Germinal center (tissue), 1 donor: ENCODE measurements at places on chromosomes 6 and 20.

DNA sequence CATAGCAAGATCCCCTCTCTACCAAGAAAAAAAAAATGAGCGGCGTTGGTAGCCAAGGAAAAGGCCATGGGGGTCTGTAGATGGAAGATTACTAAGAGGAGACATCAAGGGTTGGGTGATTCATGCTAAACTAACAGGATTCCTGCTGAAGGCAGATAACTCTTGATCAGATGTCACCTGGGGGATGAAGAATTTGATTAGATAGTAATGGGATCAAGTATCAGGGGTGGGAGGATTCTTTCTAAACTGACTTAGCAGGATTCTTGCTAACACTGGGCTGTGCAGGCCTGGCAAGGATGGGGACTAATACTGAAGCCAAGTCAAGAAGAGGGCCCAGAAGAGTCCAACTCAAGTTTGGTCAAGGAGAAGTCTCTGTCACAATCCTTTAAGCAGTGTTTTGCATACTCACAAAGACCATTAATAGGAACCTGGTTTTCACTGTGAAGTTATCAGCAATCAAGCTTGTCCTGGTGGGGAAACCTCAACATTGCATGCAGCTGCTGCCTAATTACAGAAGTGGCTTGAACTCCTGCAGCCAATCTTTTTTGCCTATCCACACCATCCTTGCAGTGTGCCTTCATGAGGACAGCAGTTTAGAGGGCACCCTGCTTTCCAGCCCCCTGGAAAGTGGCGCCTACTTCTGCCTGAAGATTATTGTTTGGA is 61.3 kb downstream of the ANKRD6 start:
- DNase-seq: peak; percentile 32

GRCh38 chr6:167230288-167230687 is 60.8 kb upstream of the UNC93A start:
- no peak for DNase-seq

DNA sequence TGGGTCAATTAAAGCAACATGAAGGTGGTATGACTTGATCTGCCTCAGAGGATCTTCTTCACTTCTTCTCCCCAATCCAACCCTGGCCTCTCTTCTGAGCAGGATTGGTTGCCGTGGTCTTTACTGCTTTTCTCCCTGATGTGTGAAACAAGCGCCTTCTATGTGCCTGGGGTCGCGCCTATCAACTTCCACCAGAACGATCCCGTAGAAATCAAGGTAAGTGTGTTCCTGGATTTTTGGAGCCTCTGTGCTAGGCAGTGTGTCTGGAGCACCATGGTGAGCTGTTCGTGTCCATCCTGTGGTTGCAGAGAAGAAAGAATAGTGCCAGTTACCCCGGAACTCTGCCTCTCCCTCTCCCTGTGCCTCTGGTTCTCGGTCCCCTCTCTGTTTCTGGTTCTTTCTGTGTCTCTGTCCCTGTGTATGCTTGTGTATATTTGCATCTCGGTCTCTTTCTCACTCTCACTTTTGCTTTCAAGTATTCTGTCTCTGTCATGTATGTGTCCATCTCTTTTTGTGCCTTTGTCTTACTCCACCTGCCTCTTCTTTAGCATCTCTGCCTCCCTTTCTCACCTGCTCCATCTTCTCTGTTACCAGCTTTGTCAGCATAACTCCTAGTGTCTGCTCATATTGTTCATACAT is 23.5 kb downstream of the TM9SF4 start:
- DNase-seq: no peak

GRCh38 chr20:37584238-37584807 is 56.6 kb upstream of the BLCAP start:
- DNase-seq: no peak

DNA sequence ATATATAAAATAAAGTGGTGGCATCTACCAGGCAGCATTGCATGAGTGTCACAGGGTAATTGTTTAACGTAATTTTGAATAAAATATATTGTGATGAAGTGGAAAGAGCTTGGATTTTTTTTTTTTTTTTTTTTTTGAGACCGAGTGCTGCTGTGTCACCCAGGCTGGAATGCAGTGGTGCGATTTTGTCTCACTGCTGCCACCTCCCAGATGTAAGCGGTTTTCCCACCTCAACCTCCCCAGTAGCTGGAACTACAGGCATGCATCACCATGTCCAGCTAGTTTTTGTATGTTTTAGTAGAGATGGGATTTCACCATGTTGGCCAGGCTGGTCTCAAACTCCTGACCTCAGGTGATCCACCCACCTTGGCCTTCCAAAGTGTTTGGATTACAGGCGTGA is 81.1 kb upstream of the SMIM8 start:
- no peak for DNase-seq

DNA sequence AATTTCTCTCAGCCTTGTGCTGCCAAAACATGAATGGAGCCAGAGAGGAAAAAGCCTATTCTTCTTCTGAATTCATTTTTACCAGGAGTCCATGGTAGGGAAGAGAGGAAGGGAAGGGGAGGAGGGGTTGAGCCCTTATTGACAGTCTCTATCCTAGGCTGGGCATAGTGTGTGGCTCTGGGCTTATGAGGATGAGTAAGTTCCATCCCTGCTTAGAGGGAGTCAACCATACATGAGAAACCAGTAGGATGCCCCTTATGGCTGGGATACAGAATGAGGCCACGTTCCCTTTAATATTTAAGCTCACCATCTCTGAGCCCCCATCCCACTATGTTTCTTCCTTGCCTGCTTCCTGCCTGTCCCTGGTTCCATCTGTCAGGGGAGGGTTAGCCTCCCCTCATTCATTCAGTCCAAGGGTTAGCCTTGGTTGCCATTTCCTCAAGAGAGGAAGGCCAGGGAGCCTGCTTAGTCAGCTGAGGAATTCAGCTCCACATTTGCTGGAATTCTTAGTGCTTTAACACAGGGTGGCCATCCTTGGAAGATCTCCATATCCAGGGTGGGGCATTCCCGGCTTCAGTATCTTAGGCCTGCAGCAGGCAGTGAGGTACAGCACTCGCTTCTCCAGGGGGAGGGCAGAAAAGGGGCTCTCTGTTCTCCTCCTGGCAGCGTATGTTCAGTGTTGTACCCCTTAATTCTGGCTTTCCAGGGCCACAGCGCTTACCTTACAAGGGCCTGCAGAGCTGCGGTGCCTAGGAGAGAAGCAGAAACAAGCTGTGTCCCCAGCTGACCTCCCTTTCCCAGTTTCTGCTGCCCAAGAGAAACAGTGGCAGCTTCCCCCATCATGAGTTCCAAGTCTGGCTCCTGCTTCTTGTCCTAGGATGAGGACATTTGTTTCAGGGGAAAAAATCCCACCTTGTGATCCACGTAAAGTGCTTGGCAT is 12.5 kb downstream of the SIRT5 start:
- no peak for DNase-seq

DNA sequence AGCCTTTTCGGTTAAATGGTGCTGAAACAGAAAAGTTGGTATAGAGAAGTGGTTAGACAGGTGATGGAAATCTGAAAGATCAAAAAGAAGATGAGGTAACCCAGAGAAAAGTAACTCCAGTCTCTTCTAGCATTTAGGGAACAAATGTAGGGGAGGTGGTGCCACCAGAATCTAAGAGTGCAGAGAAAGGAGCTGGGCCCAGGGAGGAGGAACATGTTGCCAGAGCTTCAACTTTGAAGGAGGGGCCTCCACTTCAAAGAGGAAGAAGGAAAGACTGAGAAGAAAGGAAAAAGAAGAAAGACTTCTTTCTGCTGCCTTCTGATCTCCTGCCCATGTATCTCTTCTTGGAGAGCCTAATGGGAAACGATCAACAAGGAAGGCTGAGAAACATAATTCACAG is 23.5 kb upstream of the ATRN start:
- DNase-seq: no peak

GRCh38 chr6:137764464-137764863 is 102.6 kb upstream of the TNFAIP3 start:
- DNase-seq: no peak

DNA sequence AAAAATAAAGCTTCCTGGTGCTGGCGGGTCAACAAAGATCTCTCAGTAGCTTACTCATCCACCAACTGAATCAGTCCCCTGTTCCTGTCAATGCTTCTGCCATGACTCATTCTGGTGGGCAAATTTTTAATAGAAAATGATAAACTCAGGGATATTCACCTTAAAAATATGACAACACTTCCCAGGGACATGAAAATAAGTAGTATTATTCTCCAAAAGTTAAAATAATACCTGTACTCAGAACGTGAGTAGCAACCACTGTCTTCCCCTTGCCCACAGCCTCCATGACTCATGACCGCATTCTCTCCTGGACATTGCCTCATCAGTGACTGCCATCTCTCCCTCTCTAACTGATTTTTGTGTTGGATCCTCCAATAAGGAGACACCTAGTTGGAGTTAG is 552.3 kb downstream of the KIF16B start:
- no peak for DNase-seq

DNA sequence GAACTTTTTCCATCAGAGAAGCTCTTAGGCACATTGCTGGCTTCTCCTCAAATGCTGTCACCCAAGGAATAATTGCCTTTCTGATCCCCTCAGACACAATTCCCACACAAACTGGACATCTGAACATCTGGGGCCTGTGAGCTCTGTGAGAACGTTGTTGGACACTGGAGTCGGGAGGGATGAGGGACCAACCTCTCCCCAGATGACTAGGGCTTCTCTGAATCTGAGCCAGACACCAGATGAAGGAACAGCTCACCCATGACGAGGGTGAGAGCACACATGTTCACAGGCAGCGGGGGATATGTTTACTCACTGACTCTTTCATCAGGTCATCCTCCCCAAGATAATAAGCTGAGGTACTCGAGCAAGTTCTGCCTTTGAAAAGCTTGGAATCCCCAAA is 283.9 kb upstream of the SUPT3H start:
- DNase-seq: no peak

DNA sequence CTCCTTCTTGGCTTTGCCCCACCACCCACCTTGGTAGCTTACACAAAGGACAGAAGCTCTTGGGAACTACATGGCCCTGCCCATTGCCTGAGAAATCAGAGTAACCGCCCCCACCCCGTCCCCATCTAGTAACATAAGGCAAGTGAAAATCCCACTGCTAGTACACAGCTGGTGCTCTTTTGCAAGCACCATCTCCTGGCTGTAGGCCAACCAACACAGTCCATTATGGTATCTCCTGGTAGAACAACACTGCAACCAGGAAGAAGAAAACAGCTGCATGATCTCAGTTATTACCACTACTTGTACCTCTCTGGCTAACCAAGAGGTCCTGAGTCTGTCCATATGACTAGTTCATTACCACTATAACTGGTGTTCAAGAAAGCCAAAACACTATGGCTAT is 841.1 kb upstream of the MANEA start:
- no peak for DNase-seq

DNA sequence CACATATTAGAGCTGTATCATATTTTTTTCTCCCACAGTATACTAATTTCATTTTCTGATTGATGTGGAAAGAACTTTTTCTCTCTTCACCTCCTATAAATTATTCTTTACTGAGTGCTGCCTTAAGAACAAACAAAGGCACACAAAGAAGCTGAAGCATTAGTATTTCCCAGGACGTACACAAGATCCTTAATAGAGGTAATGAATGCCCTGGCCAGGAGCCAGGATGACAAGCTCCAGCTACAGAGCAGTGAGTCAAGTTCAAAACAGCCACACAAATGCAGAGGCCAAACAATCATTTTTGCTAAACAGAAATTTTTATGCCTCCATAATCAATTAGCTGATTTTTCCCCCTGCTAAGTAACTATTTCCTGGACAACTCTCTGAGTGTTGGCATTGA is 639.6 kb downstream of the EPHA7 start:
- DNase-seq: no peak

DNA sequence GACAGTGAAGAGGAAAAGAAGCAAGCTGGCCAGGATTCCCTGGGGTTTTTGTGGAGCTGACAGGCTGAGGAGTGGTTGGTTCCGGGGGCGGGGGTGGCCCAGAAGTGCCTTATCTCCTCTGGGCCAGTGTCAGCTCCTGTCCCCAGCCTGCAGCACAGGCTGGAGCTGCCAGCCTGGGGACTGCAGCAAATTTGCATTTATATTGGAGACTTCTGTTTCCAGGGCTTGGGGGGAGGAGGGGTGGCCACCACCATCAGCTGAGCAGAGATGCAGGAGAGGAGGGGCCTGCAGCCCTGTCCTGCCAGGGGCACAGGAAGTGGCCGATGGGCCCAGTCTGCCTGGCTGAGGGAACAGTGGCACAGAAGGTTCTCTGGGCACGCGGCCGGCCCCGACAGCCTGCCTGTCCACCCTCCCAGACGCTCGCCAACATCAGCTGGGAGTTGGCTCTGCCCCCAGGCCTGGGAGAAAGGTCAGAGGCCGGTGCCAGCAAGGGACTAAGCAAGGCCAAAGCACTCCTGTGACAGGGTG is 24.3 kb upstream of the SCRT2 start:
- no peak for DNase-seq

DNA sequence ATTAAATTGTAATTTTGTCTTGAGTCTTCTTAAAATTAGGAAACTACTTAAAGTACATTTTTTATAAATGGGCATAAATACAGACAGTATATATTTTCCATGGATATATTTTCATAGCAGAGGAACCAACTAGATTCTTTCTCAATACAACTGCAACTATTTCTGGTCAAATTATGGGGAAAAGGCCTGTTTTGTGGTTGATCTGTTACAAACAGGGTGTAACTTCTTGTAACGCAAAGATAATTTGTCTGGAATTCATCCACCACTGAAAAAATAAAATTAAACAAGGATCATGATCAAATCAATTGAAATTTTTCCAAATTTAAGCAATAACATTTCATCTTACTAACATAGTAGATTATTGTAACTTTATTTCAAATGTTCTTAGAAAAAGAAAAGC is 67.2 kb upstream of the RNF146 start:
- no peak for DNase-seq

GRCh38 chr20:31906001-31906400 is 35.6 kb downstream of the TTLL9 start:
- DNase-seq: no peak

DNA sequence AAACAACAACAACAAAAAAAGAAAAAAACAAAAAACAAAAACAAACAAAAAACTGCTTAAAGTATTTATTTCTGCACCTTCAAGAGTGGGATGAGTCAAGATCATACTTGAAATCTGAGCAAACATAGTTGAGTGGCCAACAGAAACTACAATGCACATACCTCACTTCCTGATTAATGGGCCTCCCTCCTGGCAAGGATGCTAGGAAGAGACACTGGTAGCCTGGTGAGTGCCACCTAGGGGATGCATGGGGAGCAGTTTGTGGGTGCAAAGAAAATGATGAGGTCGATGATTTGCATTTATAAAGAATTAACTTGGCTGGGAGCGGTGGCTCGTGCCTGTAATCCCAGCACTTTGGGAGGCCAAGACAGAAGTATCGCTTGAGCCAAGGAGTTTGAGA is 808.1 kb downstream of the MAFB start:
- DNase-seq: peak; percentile 3

DNA sequence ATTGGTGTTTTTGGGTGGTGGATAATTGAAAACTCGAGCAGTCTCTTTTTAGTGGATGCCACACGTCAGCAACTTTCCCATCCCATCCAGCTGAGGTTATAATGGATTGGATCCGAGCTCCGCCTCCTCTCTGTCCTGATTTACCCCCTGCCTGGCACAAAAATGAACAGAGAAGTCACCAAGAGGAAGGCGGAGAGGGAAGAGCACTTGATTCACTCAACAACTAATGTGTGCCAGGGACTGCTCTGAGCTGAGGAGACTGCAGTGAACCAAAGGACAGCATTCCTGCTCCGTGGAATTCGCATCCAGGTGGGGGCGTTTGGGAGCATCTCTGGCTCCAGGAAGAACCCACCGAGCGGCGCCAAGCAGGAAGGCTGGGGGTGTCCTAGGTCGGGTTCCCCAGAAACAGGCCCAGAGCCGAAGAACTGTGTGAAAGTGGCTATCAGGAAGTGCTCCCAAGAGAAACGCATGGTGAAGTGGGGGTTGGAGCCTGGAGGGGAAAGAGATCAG is 95.8 kb upstream of the NAA20 start:
- DNase-seq: no peak

GRCh38 chr6:20853828-20854227 is 319.6 kb downstream of the CDKAL1 start:
- no peak for DNase-seq
